Central memory CD8-positive, alpha-beta T cell (primary cell): ENCODE measurements at places on chromosomes 5 and 9.
A peak's percentile ranks its signal among the peaks of the same experiment; 100 is the strongest.

- H3K27ac ChIP-seq, result no peak overlapping the region
- DNase-seq, result no peak
These were observed 393.9 kb upstream of the MPDZ start for GRCh38 chr9:13673348-13673747.

DNA sequence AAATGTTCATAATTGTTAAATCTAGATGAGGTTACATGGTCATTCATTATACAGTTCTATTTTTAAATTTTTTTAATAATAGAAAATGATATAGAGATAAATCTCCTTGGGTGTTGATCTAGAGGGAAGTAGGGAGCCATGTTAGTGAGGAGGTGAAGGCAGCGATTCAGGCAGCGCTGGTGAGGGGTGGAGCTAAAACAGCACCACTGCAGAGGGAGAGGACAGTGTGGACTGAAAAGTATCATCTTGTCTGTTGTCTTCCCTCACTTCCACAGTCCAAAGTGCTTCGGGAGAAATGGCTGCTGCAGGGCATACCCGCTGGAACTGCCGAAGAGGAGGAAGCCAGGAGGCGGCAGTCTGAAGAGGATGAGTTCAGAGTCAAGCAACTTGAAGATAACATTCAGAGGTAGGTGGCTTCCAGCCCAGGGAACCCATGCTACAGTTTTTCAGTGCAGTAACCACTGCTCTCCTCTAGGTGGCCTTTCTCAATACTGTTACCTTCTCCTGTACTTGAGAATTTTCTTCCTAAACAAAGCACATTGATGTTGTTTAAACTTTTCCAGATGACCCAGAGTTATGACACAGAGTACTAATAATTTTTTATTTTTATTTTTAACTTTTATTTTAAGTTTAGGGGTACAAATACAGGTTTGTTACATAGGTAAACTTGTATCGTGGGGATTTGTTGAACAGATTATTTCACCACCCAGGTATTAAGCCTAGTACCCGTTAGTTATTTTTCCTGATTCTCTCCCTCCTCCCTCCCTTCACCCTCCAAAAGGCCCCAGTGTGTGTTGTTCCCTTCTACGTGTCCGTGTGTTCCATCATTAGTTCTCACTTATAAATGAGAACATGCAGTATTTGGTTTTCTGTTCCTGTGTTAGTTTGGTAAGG lies 100.5 kb downstream of the PALM2AKAP2 start:
- H3K4me1 ChIP-seq, result no peaks in the 10 kb centered on the region
- H3K27me3 ChIP-seq, result peaks cover 20% of the 10 kb centered on the region
- H3K27ac ChIP-seq, result no peak overlapping the region
- H3K4me3 ChIP-seq, result no peak overlapping the region

- H3K4me3 ChIP-seq, result no peak overlapping the region
- H3K27me3 ChIP-seq, result peaks cover 32% of the 10 kb centered on the region
- H3K36me3 ChIP-seq, result no peaks in the 10 kb centered on the region
- DNase-seq, result no peak
These were observed 647.2 kb downstream of the PDE4D start for GRCh38 chr5:59246145-59246869.

- no peak for DNase-seq
- no peaks in the 10 kb centered on the region for H3K27me3 ChIP-seq
- H3K36me3 ChIP-seq, result no peaks in the 10 kb centered on the region
- H3K4me1 ChIP-seq, result no peaks in the 10 kb centered on the region
- H3K4me3 ChIP-seq, result no peak overlapping the region
- no peak overlapping the region for H3K27ac ChIP-seq
These were observed 85.0 kb downstream of the DNAH5 start for GRCh38 chr5:13859270-13860065.

GRCh38 chr5:23014266-23014665 lies 161.1 kb upstream of the CDH12 start:
- no peak overlapping the region for H3K4me3 ChIP-seq
- no peaks in the 10 kb centered on the region for H3K36me3 ChIP-seq
- H3K27me3 ChIP-seq, result no peaks in the 10 kb centered on the region
- no peak overlapping the region for H3K27ac ChIP-seq

DNA sequence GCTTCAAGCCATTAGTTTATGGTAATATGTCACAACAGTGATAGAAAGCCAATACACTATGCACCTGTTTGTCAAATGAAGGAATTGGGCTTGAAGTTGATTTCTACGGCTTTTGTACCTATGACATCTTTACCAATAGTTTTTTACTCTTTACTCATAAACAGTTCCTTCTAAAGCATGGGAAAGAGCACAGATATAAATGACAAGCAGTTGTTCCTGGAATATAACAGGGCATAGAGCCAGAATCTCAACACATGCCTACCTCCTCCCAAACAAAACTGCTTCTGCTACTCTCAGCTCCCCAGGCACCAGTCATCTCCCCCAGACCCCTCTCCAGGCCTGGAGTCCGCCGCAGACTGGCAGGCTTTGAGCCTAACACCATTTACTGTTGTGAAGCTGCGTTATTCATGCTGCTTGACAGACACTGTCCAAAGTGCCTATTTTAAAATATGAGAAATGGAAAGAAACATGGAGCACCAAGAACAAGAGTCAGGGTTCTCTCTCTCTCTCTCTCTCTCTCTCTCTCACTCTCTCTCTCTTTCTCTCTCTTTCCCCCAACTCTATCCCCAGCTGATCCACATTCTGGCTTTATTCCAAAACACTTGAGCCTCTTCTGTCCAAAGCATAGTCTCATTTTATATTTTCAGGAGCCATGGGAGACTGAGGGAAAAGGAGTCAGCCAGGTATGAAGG lies 111.6 kb downstream of the ADRB2 start:
- no peaks in the 10 kb centered on the region for H3K36me3 ChIP-seq
- H3K4me1 ChIP-seq, result no peaks in the 10 kb centered on the region
- no peaks in the 10 kb centered on the region for H3K27me3 ChIP-seq
- no peak for DNase-seq
- no peak overlapping the region for H3K27ac ChIP-seq
- no peak overlapping the region for H3K4me3 ChIP-seq

GRCh38 chr5:110842948-110843347 lies 104.1 kb downstream of the SLC25A46 start:
- no peaks in the 10 kb centered on the region for H3K27me3 ChIP-seq
- no peak for DNase-seq

DNA sequence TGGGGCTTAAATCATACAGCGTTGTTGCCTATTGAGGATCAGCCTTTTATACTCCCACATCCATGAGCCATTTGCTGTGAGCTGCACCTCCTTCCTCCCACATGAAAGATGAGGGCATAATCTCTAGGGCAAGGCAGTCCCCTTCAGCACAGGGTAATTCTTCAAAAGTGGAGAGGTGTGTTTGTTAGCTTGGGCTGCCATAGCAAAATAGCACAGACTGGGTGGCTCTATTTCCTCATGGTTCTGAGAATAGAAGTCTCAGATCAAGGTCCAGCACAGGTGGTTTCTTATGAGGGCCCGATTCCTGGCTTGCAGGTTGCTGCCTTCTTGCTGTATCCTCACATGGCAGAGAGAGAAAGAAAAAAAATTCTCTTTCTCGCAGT lies 121.8 kb upstream of the SLC12A2 start:
- no peak overlapping the region for H3K27ac ChIP-seq
- H3K27me3 ChIP-seq, result no peaks in the 10 kb centered on the region
- H3K4me1 ChIP-seq, result peaks cover 13% of the 10 kb centered on the region
- no peak overlapping the region for H3K4me3 ChIP-seq
- H3K36me3 ChIP-seq, result no peaks in the 10 kb centered on the region

DNA sequence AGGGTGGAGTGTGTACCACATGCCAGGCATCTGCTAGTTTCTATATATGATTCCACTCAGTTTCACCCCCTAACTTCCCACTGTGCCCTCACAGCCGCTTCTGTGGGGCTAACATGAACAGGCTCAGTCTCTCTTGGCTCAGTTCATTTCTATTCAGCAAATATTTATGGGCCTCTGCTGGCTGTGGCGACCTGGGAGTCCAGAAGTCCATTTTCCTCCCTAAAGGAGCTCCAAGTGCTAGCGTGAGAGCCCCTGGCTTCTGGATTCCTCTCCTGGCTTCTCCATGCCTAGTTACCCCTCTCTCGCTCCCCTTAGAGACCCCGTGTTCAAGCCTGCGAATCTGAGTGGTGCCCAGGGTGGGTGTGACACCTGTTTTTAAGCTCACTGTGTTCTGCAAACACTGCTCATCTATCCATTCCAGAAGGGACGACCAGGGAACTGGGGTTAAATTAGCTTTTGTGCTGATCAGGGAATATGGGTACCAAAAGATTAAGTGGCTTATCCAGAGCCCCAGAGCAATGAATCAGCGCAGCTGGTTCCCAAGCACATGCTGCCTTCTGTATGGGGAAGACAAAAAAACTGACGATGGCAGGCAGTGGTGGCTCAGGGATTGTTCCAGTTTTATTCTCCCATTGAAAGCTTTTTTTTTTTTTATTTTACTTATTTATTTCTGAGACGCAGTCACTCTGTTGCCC lies 57.6 kb downstream of the HMCN2 start:
- H3K4me3 ChIP-seq, result no peak overlapping the region
- no peak for DNase-seq
- peaks cover 2% of the 10 kb centered on the region for H3K36me3 ChIP-seq
- H3K4me1 ChIP-seq, result peaks cover 6% of the 10 kb centered on the region
- no peak overlapping the region for H3K27ac ChIP-seq

GRCh38 chr5:142971303-142972013 lies 201.3 kb downstream of the ARHGAP26 start:
- H3K27me3 ChIP-seq, result no peaks in the 10 kb centered on the region
- H3K4me3 ChIP-seq, result peak overlapping the region; percentile 12
- peaks cover 72% of the 10 kb centered on the region for H3K4me1 ChIP-seq
- peak overlapping the region; percentile 94 for H3K27ac ChIP-seq
- DNase-seq, result no peak

- H3K4me1 ChIP-seq, result no peaks in the 10 kb centered on the region
- H3K36me3 ChIP-seq, result peaks cover 1% of the 10 kb centered on the region
- no peak for DNase-seq
- H3K27me3 ChIP-seq, result peaks cover 8% of the 10 kb centered on the region
- no peak overlapping the region for H3K27ac ChIP-seq
These were observed 75.5 kb downstream of the CACNA1B start for GRCh38 chr9:137952976-137953666.

- no peaks in the 10 kb centered on the region for H3K4me1 ChIP-seq
- H3K27ac ChIP-seq, result no peak overlapping the region
- DNase-seq, result no peak
- H3K36me3 ChIP-seq, result no peaks in the 10 kb centered on the region
- H3K4me3 ChIP-seq, result no peak overlapping the region
These were observed 49.2 kb downstream of the EQTN start for GRCh38 chr9:27247756-27248155.

DNA sequence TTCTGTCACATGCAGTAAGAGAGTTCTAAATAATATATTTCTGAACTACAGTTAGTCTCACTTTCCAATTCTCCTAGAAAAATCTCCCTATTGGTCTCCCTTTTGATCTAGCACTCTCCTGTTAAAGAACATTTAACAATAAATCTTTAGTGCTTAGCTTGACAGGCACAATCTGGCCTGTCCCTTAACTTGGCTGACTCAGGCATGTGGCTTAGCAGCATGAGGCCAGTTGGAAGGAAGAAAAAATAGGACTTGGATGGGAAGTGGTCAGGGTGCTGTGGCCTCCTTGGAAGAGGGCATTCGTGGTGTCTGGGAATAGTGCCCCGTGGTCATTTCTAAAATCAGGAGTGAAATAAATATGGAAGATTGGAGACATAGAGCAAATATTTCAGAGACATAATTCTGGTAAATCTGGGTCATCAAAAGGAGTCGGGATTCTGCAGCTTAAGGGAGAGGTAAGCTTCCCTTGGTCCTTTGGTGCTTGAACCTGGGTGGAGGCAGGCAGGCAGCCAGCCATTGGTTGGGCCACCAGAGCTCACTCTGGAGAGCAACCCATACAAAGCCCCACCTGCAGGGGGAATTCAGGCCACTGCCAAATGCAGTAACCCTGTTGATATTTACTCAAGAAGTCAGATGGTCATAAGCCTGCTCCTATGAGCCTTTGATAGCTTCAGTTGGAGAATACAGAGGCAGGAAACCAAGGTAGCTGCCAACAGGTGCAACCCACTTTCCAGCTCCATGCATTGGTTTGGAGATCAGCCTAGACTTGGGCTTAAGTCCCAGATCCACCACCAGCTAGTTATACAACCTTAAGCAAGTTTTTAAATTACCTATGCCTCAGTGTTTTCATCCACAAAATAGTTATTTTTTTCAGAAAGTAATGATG lies 28.8 kb upstream of the TLE4 start:
- peaks cover 13% of the 10 kb centered on the region for H3K4me1 ChIP-seq
- no peak overlapping the region for H3K27ac ChIP-seq
- no peak for DNase-seq
- peaks cover 37% of the 10 kb centered on the region for H3K27me3 ChIP-seq
- H3K4me3 ChIP-seq, result no peak overlapping the region
- peaks cover 2% of the 10 kb centered on the region for H3K36me3 ChIP-seq
